ENCODE measurements at places on chromosomes 11 and 22.

GRCh38 chr11:43164831-43165230, 147.0 kb upstream of the API5 start:
- no peak for DNase-seq

DNA sequence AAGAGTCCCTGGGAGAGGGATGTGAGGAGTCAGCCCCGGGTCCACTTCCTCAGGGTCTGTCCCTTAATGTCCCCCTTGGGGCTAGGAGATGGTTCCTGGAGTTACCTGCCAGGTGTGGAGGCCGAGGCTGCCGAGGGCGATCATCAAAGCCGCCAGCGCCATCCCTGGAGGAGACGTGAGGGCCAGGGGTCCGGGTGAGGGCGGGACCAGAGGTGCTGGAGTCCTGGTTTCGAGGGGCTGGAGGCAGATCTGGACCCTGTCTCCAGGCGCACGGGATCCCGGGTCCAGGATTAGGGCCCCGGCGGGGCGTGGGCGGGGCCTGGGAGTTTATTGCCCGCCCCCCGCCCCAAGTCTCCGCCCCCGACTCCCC, at the start of gene ART5:
ART5 (minus strand) TSS at position 292 of the 370 bp plus-strand sequence; CDS start at position 162, 130 bp downstream.
- no peak for DNase-seq

GRCh38 chr11:58905721-58906547, 33.4 kb upstream of the GLYATL1 start:
- DNase-seq, result peak; percentile 96

- no peak for DNase-seq
Measured at GRCh38 chr11:117444711-117445658, 117.3 kb downstream of the CEP164 start.

DNA sequence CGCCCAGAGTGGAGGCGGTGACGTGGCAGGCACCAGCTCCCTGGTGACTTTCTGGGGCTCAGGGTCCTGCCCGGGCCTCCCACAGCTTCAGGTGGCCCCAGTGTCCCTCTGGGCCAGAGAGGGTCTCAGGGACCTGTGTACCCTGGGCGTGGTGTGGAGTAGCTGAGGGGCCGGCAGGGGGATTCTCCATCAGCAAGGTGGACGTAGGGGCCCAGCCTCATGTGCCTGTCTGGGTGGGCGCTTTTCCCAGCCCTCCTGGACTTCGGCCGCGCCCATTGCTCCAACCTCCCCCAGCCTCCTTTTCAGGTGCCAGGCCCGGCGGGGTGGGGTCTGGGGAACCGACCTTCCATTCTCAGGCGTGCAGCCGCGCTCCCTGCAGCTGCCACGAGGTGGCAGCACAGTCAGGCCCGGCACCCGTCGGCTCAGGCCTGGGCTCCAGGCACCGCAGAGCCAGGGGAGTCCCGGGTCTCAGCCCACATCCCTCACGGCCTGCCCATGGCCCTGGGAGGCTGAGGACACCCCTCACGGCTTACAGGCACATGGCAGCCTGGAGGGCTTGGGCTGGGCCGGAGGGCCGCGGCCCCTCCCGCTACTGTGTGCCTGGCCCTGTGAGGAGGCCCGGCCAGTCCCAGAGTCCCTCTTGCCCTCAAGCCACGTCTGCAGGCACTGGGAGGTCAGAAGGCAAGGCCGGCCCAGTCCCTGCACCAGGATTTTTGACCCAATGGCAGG, 19.9 kb upstream of the MUC5B start:
- DNase-seq, result peak; percentile 95

GRCh38 chr11:35237860-35238715, 99.1 kb downstream of the CD44 start:
- DNase-seq, result no peak

- DNase-seq, result no peak
Measured at GRCh38 chr22:42760806-42761565, 40.3 kb upstream of the A4GALT start.

DNA sequence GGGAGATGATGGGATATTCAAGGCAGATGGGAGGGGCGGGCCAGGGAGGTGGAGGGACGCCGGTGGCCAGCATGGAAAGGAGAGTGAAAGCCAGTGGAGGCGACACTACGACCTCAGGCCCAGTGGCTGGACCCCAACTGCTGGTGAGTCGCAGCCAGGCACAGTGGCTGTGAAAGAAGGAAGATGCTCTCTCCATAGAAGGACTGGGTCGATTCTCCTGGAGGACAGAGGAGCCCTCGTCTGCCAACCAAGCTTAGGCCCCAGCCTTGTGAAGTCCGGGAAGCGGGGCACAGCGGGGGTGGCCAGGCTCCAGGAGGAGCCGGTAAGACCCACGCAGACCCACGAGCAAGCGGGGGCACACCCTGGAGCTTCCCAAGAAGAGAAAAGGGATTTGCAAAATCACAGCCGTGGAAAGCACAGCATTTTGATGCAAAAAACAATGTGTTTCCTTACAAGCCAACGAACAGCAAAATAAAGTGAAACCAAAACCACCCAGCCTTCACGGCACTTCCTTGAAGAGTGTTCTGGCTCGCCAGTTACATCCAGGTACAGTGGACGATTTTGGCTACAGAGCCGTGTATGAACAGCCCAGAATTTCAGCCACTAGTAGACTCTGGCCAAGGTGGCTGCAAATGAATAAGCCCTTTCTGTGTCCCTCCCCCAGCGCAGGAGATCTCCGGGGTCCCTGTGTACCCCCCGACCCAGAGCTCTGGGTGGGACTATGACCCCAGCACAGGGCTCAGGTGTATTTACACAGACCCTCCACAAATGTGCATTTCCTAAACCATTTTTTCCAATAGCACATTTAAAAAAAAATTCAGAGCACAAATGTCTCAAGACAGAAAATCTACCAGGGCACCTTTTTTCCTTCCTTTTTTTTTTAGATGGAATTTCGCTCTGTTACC, 96.9 kb downstream of the TRMU start:
- DNase-seq, result no peak

- peak; percentile 18 for DNase-seq
Measured at GRCh38 chr11:28228196-28228895, 120.2 kb downstream of the METTL15 start.

- DNase-seq, result peak; percentile 42
Measured at GRCh38 chr11:66728693-66729385, at the start of gene SPTBN2. SPTBN2 (minus strand) TSS chr11:66729216; CDS start chr11:66721240, 7,976 bp downstream.

GRCh38 chr22:35191412-35191811, 65.9 kb upstream of the HMGXB4 start:
- no peak for DNase-seq

GRCh38 chr22:19634226-19634975, 79.9 kb upstream of the SEPTIN5 start:
- DNase-seq, result no peak

GRCh38 chr11:102592131-102592530, 33.0 kb downstream of the MMP20 start:
- no peak for DNase-seq

DNA sequence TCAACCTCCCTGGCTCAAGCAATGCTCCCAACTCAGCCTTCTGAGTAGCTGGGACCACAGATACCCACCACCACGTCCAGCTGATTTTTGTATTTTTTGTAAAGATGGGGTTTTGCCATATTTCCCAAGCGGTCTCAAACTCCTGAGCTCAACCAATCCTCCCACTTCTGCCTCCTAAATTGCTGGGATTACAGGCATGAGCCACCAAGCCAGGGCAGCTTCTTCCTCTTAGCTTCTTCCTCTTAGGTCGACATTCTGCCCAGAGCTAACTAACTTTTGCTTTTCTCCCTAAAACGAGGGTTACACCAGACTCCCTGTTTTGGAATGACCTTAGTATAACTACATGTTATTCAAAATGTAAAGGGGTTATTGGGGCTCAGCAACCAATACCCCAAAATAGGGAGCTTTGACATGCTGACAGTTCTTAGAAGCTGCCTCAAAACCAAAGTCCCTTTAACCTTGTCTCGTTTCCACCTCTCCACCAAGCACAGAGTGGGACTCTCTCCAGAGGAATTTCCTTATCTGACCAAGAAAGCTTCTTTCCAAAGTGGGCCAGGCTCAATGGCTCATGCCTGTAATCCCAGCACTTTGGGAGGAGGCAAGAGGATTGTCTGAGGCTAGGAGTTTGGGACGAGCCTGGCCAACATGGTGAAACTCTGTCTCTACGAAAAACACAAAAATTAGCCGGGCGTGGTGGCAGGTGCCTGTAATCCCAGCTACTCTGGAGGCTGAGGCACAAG, 7.0 kb downstream of the HPS5 start:
- DNase-seq, result no peak

DNA sequence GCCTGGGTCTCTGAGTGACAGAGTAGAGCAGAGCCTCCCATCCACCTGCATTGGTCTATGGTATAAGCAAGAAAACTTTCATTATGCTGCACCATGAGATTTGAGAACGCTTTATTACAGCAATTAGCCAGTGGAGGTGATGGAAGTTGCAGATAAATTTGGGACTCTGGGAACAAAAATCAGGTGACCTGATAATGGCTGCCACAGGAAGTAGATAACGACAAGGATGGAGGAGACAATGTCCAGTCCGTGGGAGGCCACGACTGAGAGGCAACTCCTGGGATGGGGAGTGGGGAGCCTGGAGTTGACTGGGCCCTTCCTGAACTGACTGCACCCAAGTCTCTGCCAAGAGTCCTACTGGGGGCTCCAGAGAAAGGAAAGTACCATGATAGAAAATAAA, 4.7 kb downstream of the MRGPRD start:
- no peak for DNase-seq

GRCh38 chr11:124122123-124122522, 6.9 kb downstream of the VWA5A start:
- no peak for DNase-seq

DNA sequence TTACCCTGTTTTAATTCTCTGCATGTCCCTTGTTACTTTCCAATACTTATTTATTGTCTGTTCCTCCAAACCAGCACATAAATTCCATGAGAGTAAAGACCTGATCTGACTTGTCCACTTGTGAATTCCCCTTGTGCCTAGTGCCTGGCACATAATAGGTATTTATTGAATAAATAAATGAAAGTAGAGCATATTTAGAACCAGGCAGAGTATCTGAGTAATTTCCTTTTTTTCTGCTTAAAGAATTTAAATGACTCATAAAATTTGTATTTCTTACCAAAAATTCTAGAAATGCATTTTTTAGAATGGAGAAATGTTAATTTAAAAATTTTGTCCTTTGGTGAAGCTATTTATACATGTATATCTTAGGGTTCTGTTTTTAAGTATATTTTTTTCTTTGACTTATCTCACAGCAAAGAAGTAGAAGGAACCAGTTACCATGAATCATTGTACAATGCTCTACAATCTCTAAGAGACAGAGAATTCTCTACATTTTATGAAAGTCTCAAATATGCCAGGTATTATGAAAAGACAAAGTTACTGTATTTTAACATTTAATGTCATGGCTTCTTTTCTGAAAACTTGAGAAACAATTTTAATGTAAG, 96.8 kb downstream of the ATM start:
- peak; percentile 48 for DNase-seq

DNA sequence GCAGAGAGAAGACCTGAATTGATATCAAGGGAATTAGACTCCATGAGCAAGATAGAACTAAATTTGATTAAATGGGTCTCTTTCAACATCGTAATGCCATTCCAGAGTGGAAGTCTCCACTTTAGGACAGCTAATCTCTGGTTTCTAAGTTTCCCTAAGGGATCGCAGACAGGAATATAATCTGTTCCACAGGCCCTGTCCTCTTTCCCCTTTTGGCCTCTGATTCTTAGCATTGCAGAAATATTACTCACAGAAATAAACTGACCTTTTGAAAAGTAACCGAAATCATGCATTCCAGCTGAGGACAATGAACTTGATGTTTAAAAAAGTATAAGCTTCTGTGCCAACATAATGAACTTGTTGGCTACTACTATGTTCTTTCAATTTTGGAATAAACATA, 227.8 kb downstream of the ETS1 start:
- DNase-seq, result peak; percentile 56

- DNase-seq, result peak; percentile 94
Measured at GRCh38 chr22:46087816-46088277, 62.5 kb upstream of the PPARA start.

DNA sequence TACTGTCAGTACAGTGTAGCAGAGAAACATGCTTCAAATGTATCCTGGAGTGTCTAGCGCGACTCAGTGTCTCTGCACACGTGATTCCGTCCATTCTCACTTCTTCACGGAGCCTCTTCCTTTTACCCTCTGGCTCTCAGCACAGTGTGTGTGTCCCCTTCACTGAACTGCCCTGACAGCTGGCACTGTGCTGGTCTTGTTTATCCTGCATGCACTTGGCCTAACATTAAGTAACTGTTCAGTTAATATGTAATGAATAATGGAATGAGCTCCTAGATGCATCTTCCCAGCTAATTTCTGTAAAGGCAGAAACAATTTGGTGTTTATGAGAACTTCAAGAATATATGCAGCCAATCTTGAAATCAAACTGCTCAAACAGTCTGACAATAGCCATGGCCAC, 44.4 kb downstream of the KMT5B start:
- no peak for DNase-seq

- no peak for DNase-seq
Measured at GRCh38 chr11:44598831-44599230, 33.4 kb downstream of the CD82 start.

GRCh38 chr11:76335842-76336241, 45.1 kb downstream of the THAP12 start:
- no peak for DNase-seq

GRCh38 chr11:66979336-66979980, 4.4 kb downstream of the C11orf86 start:
- DNase-seq, result no peak

- DNase-seq, result no peak
Measured at GRCh38 chr11:120314861-120315260, 10.2 kb upstream of the TLCD5 start.

- no peak for DNase-seq
Measured at GRCh38 chr22:41777749-41778425, 22.6 kb upstream of the CCDC134 start.

- DNase-seq, result no peak
Measured at GRCh38 chr22:41223535-41223934, 17.2 kb downstream of the CHADL start.

- no peak for DNase-seq
Measured at GRCh38 chr22:29346659-29347058, 31.2 kb upstream of the RASL10A start.

DNA sequence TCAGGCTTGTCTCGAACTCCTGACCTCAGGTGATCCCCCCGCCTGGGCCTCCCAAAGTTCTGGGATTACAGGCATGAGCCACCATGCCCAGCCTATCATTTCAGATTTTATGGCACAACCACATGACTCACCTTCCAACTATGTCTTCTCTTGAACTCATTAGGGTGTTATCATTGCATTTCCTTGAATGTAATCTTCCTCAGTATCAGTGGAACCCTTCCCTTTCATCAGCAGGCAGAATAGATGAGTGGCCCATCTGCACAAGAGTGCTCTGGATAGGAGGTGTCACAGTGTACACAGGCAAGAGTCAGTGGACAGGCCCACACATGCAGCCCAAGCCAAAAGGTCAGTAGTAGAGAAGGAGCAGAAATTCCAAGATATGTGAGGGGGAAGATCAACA, 29.1 kb upstream of the AQP11 start:
- DNase-seq, result peak; percentile 27

GRCh38 chr11:31921081-31921480, 110.0 kb upstream of the PAX6 start:
- peak; percentile 41 for DNase-seq

DNA sequence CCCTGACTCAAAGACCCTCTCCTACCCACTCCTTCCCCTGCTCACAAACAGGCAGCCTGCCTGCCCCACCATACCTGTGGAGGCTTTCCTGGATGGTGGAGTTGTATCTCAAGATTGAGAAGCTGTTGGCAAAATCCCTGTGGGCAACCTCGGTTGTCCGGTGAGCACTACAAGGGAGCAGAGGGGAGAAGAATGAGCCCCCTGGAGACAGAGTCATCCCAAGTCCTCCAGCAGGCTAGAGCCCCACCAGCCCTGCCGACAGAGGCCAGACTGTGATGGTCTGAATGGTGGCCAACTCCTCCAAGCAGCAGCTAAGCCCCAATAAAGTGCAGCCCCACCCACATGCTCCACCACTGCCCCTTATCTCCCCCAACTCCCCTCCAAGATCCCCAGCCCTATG, 17.5 kb downstream of the TMPRSS13 start:
- DNase-seq, result no peak

- DNase-seq, result no peak
Measured at GRCh38 chr22:34278121-34278520, 357.8 kb upstream of the LARGE1 start.

Measured in GM03348 (cell line).